ENCODE measurements at places on chromosomes 12 and 14. TPM values are rescaled to one million over a fixed set of nuclear protein-coding genes. Genes with fewer than 3 reads are reported as not detected.

GRCh38 chr12:77685901-77686300 is 144.8 kb upstream of the NAV3 start:
- H3K4me3 ChIP-seq, result no peak overlapping the region
- H3K4me1 ChIP-seq, result no peaks in the 10 kb centered on the region
- no peaks in the 10 kb centered on the region for H3K27me3 ChIP-seq
- no peak for DNase-seq

DNA sequence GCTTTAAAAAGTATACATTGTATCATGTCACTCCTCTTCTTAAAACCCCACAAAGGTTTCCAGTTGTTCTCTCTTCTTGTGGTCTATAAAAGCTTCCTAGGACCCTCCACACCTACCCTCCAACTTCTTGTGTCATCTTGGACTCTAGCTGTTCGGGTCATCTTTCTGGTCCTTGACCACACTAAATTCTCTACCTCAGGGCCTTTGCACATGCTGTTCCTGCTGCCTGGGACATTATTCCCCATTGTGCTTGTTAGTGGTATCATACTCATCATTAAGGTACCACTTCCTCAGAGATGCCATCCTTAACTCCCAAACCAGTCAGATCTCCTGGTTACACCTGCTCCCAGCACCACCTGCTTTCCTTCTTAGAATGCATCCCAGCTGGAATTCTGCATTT is 294.0 kb downstream of the KSR2 start:
- H3K27me3 ChIP-seq, result peaks cover 31% of the 10 kb centered on the region
- H3K27ac ChIP-seq, result no peak overlapping the region
- H3K36me3 ChIP-seq, result no peaks in the 10 kb centered on the region
- H3K4me3 ChIP-seq, result no peak overlapping the region

Gene CYP46A1
- total RNA-seq, result not detected

Gene RASSF9
- 0.46 TPM for total RNA-seq

GRCh38 chr12:88723219-88723618 is 142.9 kb upstream of the KITLG start:
- no peak overlapping the region for H3K4me3 ChIP-seq
- no peak for DNase-seq
- H3K36me3 ChIP-seq, result no peaks in the 10 kb centered on the region
- H3K27me3 ChIP-seq, result no peaks in the 10 kb centered on the region

GRCh38 chr14:36302823-36303222 is 17.6 kb downstream of the MBIP start:
- H3K4me3 ChIP-seq, result no peak overlapping the region
- no peaks in the 10 kb centered on the region for H3K27me3 ChIP-seq
- peaks cover 12% of the 10 kb centered on the region for H3K36me3 ChIP-seq

DNA sequence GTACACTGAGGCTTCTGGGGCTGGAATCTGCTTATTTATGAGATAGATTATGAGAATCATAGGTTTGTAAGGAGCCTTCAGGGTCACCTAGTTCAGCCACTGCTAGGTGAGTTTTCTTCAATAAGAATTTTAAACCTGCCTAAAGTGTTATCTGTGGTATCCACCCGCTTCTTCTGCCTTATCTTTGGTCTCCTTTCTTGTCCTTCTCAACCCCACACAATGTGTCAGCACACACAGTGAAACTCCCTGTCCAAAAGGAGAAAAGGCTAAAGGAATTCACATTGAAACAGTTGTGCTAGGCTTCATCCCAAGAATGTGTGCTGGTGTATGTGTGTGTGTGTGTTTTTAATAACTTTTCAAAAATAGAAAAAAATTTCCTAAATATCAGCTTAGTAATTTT is 259.3 kb upstream of the BTG1 start:
- H3K27ac ChIP-seq, result no peak overlapping the region
- no peaks in the 10 kb centered on the region for H3K36me3 ChIP-seq
- DNase-seq, result no peak
- no peaks in the 10 kb centered on the region for H3K4me1 ChIP-seq

DNA sequence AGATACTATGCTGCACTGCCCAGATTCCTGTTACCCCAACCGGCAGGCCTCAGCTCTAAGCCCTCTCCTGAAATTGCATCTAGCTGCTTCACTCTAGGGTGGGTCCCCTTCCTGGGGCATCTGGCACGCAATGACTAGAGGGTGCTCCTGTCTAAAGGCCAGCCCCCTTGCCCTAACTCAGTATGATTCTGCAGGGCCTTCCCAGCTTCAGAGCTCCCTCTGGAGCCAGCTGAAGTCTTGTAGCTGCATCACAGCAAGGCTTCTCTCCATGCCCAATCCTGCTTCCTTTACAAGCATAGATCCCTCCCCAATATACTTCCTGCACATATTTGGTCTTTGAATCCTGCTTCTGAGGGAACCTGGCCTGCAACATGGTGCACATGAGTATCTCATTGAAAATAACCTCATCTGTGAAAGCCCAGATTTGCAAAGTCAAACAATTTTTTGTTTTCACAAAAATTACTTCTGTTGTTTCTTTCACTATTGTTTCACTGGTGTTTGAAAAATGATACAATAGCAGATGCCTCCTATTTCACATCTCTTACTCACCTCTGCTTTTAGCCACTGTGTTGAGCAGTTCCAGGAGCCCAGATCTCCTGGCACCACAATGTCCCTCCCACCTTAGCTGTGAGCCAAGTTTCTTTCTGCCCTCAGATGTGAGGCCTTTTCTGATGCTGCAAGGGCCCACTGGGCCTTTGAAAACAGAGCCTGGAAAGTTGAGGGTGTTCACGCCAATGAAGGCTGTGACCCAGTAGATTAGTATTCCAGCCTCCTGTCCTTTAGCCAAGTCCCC is 169.5 kb upstream of the EGLN3 start:
- DNase-seq, result no peak
- no peaks in the 10 kb centered on the region for H3K4me1 ChIP-seq
- H3K27me3 ChIP-seq, result no peaks in the 10 kb centered on the region
- H3K4me3 ChIP-seq, result no peak overlapping the region
- no peak overlapping the region for H3K27ac ChIP-seq
- H3K36me3 ChIP-seq, result no peaks in the 10 kb centered on the region

GRCh38 chr12:21992823-21993222 is 51.6 kb upstream of the ABCC9 start:
- no peak for DNase-seq
- no peaks in the 10 kb centered on the region for H3K27me3 ChIP-seq
- no peak overlapping the region for H3K4me3 ChIP-seq
- no peaks in the 10 kb centered on the region for H3K36me3 ChIP-seq
- no peak overlapping the region for H3K27ac ChIP-seq

DNA sequence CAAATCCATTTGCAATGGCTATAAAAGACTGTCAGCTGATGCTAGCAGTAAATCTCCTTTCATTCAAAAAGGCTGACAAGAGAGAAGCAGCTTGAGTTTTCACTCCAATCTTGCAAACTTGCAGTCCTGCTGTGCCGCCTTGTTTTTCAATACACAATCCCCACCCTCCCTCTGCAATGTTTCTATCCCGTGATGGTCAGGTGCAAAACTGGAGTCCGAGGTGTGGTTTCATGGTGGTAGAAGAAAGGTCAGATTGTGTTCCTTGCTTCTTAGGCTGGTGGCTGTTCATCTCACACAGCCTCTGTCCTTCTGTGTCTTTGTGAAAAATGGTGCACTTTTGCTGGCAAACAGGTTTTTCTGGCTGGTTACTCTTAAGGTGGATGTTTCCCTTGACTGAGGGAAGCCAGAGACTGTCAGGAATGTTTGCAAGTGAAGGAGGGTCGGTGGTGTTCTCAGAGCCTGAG is 27.7 kb upstream of the TBX3 start:
- H3K36me3 ChIP-seq, result no peaks in the 10 kb centered on the region
- peaks cover 21% of the 10 kb centered on the region for H3K27me3 ChIP-seq
- DNase-seq, result no peak
- no peaks in the 10 kb centered on the region for H3K4me1 ChIP-seq

Gene SIX1
- 9.4 TPM for total RNA-seq

Gene RHOJ
- total RNA-seq, result not detected

- no peaks in the 10 kb centered on the region for H3K4me1 ChIP-seq
- no peak overlapping the region for H3K27ac ChIP-seq
- H3K4me3 ChIP-seq, result no peak overlapping the region
- no peak for DNase-seq
- no peaks in the 10 kb centered on the region for H3K36me3 ChIP-seq
These were observed 83.9 kb downstream of the PIK3C2G start for GRCh38 chr12:18345021-18345735.

DNA sequence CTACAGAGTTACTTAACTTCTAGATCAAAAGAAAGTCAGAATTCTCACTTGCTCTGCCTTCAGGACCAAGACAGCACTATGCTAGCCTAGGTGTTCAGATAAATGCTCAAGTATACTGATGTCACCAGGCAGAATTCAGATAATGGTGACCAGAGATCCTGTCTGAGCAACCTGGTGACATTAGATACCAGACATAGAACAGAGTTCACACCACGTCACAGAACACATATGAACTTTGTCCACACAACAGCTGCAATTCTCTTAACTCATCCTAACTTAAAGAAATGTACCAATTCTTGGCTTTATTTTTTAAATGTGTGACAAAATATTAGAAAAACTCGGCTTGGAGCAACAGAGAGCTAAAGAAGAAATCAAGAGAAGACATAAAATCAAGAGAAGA is 58.1 kb downstream of the GCH1 start:
- H3K27ac ChIP-seq, result no peak overlapping the region
- H3K27me3 ChIP-seq, result no peaks in the 10 kb centered on the region
- H3K36me3 ChIP-seq, result no peaks in the 10 kb centered on the region
- H3K4me1 ChIP-seq, result no peaks in the 10 kb centered on the region
- DNase-seq, result no peak
- H3K4me3 ChIP-seq, result no peak overlapping the region
